ENCODE measurements at places on chromosomes 7 and 10.

DNA sequence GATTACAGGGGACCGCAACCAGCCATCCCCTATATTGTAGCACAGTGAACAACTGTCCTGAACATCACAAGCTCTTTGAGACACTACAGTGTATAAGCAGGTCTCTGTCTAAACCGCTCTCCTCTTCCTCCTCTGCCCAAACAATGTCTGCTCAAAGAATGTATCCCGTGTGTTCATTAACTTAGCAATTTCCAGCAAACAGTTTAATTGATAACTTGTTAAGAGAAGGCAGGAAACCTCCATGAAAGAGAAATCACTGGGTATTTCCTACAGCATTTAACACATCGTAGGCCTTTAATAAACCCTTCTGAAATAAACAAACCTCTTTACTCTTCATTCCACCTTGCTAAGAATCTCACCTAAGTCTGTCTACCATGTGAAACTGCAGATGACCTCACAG lies 1.5 kb downstream of the PMS2 start:
- DNase-seq = no peak

GRCh38 chr7:106015381-106016218 lies 52.5 kb downstream of the CDHR3 start:
- no peak for DNase-seq

DNA sequence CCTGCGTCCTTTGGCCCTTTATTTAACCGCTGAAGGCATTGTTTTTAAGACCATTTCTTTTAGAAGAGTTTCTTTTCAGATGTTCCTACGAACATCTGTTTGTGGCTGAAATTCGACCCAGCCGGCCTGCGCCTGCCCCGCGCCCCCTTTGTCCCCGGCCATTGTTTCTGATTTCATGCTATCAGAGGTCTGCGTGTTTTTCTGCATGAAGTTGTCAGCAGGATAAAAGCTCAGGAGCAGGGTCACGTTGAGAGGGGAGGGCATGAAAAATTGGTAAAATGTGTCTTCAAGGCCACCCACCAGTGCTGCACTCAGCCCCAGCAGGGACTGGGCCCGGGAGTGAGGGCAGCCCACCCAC lies 43.1 kb downstream of the NKX6-2 start:
- no peak for DNase-seq

- no peak for DNase-seq
Observed at GRCh38 chr7:128781126-128781525, 5.5 kb upstream of the OPN1SW start.

- no peak for DNase-seq
Observed at GRCh38 chr10:2886662-2887061, 180.7 kb upstream of the PFKP start.

- no peak for DNase-seq
Observed at GRCh38 chr7:79091661-79092060, 361.8 kb downstream of the MAGI2 start.

DNA sequence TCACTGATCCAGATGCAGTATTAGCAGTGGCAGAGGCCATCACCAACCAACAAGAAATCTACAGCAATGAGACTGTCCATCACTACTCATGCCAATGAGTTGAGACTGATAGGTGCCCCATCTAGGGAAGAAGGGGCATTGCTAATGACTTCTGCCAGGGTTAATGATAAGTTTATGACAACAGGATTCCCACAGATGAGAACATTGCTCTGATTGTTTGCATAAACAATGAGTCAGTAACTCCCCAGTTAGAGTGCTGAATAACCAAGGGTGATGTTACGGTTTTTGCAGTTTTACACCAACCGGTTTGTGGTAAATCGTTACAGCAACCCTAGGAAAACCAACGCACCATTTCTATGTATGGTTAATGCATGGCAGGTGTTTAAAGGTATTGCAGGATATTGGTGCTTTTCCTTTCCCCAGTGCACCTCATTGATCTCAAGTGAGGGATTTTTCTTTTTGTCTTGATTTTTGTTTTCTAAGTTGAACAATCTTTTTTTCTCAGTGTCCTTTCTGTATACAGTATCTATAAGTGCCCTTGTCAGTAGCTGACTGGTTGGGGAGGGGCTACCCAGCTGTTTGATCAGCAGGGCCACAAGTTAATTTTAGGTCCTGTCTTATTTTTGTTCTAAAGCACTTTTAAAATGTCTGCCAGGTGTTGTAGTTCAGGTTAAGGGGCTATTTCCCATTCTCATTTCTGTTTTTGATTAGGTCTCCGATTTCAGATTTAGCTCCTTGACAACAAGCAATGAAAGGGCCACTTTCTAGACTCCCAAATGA lies 3.9 kb upstream of the CSGALNACT2 start:
- no peak for DNase-seq

DNA sequence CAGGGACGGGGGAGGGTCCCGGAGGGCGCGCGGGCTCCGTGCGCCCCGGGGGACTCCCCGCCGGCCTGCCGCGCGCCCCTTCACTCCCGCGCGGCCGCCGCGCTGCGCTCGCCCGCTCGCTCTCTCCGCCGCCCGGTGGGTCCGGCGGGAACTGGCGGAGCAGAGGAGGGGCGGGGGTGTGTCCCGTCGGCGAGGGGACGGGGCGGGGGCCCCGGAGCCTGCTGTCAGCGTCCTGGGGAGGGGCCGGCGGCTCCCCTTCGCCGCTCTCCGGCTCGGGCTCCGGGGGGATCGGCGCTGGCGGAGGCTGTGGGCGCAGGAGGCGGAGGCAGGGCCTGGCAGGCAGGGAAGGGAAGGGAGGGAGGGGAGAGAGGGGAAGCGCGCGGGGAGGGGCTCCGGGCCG lies at the start of gene SH3PXD2A:
Gene SH3PXD2A (minus strand): TSS at position 153 of the 400 bp plus-strand sequence. CDS start 310 bp downstream, outside the sequence.
- DNase-seq = no peak

DNA sequence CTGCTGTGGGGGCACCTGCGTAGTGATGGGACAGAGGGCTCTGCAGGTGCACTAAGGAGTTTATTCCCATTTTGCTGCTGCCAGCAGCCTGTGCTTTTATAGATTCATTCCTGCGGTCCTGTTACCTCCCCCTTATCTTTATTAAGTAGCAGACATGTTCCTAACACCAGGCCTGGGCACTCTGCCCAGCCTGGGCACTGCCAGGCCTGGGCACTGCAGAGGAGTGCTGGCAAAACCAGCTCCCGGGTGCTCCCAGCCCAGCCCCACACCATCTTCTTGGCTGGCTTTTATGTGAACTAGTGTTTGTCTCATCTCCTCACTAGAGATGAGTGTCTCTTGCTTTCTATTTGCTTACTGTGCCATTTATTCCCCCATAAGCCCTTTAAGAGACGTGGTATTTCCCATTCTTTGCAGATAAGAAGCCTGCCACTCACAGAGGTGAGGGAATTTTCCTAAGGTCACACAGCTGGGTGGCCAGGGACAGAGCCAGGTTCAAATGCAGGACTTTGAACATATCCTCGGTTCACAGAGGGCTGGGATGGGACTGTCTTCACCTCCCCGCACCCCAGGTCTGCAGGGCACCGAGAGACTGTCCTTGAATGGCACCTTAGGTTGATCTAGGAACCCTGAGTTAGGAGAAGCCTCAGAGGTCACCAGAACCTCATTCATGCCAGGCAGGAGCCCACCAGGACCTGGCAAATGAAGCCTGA lies 14.6 kb upstream of the DRGX start:
- no peak for DNase-seq

DNA sequence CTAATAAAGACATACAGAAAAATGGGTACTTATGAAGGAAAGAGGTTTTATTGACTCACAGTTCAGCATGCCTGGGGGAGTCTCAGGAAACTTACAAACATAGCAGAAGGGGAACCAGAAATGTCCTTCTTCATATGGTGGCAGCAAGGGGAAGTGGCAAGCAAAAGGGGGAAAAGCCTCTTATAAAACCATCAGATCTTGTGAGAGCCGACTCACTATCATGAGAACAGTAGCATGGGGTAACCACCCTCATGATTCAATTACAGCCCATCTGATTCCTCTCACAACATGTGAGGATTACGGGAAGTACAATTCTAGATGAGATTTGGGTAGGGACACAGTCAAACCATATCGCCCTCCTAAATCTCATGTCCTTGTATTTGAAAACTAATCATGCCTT lies 1305.4 kb upstream of the SORCS1 start:
- DNase-seq = no peak

GRCh38 chr10:62894156-62894555 lies 78.0 kb upstream of the EGR2 start:
- DNase-seq = no peak

- DNase-seq = no peak
Observed at GRCh38 chr7:38660427-38661099, 29.4 kb upstream of the AMPH start.

- DNase-seq = no peak
Observed at GRCh38 chr10:52895059-52895458, 122.5 kb upstream of the MBL2 start.

GRCh38 chr7:106127984-106128780 lies 16.1 kb upstream of the SYPL1 start:
- no peak for DNase-seq

GRCh38 chr10:70169649-70170364 lies 507 bp downstream of the SAR1A start:
- no peak for DNase-seq

DNA sequence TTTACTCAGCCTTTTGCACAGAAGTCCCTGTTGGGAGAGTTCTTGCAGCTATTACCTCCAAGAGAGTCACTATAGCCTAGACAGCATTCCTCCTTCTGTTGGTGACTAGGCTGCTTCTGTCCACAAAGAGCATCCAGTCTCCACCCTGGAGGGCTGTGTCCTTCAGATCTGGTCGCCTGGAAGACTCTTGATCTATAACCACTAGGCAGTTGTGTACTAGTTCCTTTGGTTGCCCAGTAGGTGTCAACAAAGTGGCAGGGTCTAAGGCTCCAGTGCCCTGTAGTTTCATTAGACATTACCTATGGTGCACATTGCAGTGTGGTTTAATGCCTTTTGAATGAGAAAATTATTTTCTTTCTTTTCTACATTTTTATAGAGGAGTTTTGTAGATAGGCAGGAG lies 11.3 kb upstream of the AKR1C2 start:
- no peak for DNase-seq

- no peak for DNase-seq
Observed at GRCh38 chr7:107751113-107751512, 7.2 kb downstream of the CBLL1 start.

GRCh38 chr7:76509931-76510877 lies at the start of gene UPK3B:
Gene UPK3B (plus strand): TSS chr7:76510552. CDS start chr7:76510653, 101 bp downstream.
- no peak for DNase-seq

DNA sequence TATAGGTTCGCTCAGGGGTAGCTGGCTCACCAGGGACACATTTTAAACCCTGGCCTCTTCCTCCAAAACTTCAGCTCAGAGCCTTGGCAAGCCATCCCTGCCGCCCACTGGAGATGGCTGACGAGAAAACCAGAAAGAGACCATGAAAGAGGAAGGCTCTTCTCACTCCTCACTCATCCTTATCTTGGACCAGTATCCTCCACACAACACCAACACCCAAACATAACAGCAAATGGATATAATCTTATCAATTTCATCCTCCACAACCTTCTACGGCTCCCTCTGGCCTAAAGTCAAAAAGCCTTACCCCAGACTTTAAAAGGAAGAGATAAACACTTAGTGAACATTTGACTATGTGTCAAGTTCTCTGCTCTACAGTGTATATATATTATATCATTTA lies 26.9 kb downstream of the DLG5 start:
- DNase-seq = no peak

DNA sequence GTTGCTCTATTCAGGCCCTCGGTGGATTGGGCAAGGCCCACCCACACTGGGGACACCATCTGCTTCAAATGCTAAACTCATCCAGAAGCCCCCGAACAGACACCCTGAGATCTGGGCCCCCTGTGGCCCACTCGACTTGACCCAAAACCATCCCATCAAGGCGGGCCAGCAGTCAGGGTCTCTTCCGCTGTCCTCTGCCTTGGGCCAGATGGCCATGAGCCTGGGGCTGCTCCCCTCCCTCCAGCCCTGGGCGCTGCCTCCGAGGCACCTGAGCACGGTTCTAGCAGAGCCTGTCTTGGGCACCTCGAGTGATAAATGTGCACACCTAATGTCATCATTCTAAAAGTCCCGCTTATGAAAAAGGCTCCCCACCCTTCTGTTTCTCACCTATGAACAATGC lies 449.4 kb downstream of the TCERG1L start:
- DNase-seq = no peak

DNA sequence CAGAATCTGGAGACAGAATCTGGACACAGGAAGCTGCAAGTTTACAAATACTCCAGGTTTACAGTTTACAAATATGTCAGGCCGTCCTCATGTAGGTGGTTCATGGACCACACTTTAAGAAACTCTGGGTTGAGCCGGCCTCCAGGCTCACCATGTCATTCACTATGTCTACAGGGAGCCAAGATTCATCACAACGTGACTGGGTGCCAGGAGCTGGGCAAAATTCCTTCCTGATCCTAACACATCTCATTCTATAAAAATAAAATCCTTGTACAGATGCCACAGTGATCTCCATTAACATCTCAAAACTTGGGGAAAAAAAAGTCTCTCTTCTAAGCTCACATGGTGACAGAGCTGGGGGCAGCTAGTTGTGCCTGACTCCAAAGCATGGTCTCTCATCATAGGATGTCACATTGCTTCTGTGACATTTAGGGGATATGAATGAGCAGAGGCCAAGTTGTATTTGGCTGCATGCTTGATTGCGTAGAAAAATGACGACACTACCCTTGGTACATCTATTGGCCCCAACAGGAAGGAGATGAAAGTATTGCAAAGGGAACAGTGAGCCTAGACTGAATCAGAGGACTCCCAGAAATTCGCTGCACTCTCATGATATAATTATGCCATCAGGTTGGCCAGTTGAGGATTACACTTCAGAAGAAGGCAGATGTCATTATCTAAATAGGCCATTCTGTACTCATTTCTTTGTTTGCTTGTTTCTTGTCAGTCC lies 35.9 kb downstream of the MTURN start:
- no peak for DNase-seq

DNA sequence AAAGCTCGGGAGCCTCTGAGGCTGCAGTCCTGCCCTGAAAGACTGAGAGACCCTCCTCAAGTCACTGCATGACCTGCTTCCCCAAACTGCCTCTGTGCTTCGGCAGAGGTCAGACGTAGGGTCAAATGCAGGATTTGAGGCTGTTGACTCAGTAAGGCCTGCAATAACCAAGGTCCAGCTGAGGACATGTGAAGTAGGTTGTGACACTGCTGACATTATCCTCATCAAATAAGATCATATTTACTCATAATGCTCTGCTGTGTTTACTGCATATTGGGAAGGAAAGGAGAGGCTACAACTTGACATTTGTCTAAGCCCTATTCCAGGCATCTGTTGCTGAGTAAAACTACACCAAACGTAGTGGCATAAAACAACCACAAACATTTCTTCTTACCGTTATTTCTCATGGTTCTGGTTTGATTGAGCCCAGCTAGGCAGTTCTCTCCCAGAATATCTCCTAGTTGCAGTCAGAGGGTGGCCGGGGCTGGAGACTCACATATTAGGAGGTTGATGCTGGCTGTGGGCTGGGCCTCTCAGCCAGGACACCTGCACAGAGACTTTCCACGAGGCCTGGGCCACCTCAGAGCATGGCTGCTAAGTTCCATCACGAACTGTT lies 122.1 kb upstream of the STK17A start:
- DNase-seq = no peak

DNA sequence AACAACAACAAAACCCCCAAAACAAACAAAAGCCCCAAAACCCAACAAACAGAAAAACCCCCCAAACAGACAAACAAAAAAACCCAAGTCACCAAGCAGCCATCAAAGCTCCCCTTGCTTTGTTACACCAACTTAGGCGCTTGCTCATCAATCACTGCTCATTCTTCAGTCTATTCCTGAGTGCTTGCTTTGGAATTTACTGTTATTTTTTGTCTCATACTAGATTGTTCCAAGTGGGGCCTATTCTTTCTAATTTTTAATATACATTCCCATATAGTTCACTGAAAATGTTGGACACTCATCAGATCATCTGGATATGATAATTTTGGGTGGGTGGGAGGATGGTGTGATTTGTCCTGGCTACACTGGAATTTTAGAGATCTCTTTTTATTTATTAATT lies 126.0 kb upstream of the JCAD start:
- DNase-seq = no peak

- DNase-seq = no peak
Observed at GRCh38 chr7:155097338-155097737, 27.2 kb downstream of the HTR5A start.
